ENCODE measurements at places on chromosomes 13 and 19.

GRCh38 chr13:93640452-93640851 lies 413.8 kb downstream of the GPC6 start:
- DNase-seq: no peak

- DNase-seq: peak; percentile 99
Measured at GRCh38 chr13:29861694-29862110, 11.3 kb upstream of the UBL3 start.

DNA sequence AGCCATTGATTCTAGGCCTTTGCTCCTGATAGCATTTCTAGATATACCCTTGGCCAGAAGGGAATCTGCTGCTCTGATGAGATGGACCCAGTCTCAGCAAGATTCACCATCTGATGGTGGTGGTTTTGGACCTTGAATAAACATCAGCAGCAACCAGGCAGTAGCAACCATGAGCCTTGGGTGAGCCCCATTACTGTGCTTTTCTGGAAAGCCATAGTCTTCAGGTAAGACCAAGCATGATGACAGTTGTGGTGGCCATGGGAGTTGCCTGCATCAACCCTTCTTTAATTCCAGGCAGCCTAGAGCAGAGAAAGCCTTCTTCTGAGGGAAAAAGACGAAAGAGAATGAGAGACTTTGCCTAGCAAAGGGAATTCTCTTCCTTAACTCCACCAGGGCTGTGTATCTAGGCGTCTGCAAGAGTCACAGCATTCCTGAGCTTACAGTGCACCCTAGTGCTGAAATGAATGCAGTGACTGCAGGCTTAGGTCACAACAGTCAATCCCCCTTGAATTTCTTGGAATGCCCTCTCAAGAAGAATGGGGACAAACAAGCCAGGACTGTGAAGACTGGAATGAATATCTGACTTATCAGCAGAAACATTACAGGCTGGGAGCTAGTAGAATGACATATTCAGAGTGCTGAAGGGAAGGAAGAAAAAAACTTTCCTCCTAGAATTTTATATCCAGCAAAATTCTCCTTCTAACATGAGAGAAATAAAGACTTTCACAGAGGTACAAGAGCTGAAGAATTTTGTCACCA lies 942.4 kb upstream of the PCDH20 start:
- DNase-seq: no peak

- no peak for DNase-seq
Measured at GRCh38 chr13:44968434-44968815, 20.8 kb downstream of the NUFIP1 start.

DNA sequence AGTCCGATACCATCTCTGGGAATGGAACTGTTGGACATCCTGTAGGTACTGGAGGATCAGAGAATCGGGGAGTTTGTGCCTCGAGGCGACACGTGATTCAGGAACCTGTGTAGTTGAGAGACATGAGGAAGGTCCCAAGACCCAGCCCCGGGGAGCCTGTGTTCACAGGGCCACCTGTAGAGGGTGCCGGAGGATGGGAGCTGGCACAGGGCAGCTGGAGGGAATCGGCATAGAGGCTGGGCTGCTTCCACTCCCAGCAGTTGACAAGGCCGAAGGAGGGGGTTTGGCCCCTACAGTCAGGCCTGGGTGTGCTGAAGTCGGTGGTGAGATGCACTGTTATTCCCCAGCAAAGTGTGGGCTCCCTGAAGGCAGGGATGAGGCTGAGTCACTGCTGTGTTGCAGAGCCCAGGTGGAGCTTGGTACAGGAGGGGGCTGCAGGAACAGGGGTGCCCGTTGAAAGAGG lies 2.5 kb upstream of the ISYNA1 start:
- DNase-seq: no peak

GRCh38 chr13:49302817-49303216 lies 55.1 kb downstream of the CDADC1 start:
- no peak for DNase-seq

GRCh38 chr19:1725100-1726064 lies 27.9 kb upstream of the ONECUT3 start:
- no peak for DNase-seq

- no peak for DNase-seq
Measured at GRCh38 chr19:55084416-55084815, 8.7 kb downstream of the EPS8L1 start.

DNA sequence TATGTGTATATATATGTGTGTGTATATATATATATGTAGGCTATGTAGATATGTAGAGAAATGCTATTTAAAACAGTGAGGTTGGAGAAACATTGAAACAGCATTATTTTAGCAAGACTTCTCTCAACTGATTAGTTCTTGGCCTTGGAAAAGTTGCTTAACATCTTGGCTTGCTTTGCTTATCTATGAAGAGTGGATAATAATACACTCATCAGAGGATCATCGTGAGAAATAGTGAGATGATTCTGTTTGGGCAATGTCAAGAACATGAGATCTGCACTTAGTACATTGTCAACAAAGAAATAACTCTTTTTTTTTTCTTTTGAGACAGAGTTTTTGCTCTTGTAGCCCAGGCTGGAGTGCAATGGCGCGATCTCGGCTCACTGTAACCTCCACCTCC lies 128.3 kb downstream of the KLF5 start:
- DNase-seq: no peak

- DNase-seq: no peak
Measured at GRCh38 chr13:106352850-106353249, 182.6 kb downstream of the EFNB2 start.

DNA sequence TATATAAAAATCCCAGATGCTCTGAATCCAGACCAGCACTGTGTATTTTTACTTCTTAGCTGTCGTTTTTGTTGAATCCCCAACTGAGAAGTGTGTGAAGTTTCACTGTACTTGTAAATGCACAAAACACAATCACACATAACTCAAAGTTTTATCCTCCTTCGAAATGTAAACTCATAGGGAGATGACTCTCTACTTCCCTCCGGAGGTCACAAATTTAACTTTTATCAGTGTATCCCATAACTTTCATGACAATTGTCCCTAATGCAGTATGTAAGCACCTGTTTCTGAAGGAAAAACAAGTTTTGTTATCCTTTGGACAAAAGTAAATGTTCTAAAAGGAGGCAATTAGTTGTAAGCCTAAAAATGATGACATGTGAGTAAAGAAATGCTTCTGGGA lies 665.0 kb upstream of the SLITRK6 start:
- DNase-seq: no peak

GRCh38 chr19:34096020-34096915 lies 76.0 kb upstream of the LSM14A start:
- DNase-seq: no peak

DNA sequence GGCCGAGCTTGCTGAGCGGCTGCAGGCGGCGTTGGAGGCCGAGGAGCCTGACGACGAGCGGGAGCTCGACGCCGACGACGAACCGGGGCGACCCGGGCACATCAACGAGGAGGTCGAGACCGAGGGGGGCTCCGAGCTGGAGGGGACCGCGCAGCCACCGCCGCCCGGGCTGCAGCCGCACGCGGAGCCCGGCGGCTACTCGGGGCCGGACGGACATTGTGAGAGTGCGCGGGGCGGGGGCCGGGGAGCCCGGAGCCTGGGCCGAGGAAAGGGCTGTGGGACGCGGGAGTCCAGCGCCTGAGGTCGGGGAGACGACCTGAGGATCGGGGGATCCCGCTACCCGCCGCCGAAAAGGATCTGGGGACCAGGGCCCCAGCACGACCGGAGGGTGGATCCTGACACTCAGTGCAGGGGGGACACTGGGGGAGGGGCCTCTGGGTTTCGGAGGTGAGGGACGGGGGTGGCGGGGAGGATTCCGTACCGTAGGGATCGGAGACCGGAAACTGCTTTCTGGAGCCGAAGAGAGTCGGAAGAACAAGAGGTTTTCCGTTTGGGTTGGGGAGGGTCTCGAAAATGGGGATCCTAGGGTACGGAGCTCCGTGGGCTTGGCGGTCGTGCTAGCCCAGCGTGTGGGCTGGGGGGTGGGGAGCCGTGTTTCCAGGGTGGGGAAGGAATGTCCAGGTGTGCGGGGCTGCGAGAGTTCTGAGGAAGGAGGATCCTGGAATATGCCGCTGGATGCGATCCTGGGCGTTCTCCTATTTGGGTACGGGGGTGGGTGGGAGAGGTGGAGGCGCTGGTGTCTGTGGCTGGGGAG lies 616 bp downstream of the HNRNPUL1 start:
- no peak for DNase-seq

DNA sequence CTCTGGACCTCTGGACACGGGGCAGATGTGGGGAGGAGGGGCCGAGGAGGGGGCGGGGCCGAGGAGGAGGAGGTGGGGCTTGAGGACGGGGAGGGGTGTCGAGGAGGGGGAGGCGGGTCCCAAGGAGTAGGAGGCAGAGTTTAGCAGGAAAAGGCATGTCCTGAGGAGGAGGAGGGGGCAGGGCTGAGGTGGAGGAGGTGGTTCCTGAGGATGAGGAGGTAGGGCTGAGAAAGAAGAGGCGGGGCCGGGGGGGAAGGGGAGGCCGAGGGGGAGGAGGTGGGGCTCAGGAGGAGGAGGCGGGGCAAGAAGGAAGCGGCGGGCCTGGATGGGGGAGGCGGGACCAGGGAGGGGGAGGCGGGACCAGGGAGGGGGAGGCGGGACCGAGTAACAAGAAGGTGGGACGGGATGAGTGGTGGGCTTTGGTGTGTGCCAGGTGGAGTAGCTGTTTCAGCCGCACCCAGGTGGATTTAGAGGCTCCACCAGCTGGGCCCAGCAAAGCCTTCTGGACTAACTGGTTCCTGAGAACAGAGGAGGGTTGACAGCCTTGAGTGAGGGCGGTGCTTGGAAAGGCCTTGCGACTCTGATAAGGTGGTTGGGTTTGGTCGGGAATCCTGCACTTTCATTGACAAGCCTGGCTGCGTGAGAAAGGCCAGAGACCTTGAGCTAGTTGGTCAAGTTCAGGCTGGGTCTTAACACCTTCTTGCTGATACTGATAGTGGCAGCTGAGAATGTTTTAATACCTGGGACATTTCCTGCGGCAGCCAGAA lies 7.7 kb downstream of the TECR start:
- no peak for DNase-seq

DNA sequence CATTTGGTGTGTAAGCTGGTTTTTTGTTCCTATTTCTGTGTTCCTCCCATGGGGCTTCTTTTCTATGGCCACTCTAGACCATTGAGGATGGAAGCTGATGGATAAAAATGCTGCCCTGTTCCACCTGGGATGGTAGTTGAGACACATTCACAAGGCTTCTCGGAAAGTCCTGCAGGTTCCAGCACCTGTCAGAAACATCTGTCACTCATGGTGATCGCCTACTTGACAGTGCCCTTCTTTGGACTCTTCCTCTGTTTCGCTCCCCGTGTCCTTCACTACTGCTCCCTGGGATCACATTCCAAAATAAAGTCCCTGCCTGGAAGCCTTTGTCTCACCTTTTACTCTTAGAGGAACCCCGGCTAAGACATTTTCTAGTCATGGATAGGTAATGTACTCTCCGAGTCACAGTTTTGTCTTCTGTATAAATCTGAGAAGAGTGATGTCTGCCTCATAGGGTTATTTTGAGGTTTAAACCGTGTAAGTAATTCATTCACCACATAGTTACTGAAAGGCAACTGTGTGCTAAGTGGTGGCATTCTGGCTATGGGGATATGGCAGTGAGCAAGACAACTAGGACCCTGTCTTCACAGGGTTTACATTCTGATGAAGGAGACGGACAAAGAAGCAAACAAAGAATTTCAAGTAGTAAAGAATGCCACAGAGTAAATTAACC lies 21.0 kb downstream of the UBAC2 start:
- DNase-seq: no peak

GRCh38 chr13:109162248-109163036 lies 533.0 kb downstream of the MYO16 start:
- DNase-seq: no peak

DNA sequence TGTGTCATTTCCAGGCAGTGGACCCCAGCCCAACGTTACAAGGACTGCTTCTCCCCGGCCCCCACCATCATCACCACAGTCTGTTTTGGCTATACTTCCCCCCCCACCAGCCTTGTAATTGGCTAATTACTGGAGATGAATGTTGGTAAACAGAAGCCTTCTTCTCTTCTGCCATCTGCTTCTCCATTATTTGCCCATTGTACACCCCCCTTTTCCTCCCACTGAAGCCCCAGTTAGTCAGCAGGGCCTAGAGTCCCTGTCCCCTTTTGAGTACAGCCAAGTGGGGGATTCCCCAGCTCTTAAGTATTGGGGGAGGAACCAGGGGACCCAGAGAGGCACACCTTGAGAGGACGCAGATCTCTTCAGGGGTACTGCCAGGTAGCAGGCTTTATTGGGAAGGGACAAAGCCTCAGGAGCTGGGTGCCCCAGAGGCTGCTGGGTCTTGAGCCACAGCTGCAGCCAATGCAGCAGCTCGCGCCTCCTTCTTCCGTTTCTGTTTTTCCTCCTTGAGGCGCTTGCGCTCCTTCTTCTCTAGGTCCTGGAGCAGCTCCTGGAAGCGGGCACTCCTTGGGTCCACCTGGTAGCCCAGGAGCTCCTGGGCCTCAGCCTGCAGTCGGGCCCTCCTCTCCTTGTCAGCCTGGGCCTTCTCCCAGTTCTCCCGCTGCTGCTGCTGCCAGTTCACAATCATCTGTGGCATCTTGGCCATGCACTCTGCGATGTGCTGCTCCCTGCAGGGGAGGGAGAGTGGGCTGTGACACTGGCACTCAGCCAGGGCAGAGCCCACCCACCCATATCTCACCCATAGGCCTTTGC lies 3.0 kb downstream of the GADD45GIP1 start:
- DNase-seq: no peak

DNA sequence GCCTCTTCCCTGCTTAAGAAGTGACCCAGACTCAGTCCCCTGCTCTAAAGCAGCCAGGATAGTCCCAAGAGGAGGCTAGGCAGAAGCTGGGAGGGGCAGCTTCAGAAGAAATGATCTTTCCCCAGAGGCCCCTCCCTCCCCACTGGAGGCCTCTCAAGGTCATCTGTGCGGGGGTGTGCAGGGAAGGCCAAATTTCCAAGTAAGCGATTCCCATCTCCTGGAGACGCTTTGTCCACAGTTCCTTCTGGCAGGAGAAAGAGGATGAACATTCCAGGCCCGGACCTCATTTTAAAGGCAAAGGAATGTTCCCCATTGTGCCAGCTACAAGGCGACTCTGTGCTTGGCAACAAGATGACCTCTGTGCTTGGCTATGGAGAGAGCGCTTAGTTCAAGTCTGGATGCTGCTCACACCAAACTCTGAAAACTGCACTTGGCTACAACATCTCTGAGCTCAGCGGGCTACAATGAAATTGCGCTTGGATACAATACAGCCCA lies 23.5 kb downstream of the COL5A3 start:
- peak; percentile 35 for DNase-seq

DNA sequence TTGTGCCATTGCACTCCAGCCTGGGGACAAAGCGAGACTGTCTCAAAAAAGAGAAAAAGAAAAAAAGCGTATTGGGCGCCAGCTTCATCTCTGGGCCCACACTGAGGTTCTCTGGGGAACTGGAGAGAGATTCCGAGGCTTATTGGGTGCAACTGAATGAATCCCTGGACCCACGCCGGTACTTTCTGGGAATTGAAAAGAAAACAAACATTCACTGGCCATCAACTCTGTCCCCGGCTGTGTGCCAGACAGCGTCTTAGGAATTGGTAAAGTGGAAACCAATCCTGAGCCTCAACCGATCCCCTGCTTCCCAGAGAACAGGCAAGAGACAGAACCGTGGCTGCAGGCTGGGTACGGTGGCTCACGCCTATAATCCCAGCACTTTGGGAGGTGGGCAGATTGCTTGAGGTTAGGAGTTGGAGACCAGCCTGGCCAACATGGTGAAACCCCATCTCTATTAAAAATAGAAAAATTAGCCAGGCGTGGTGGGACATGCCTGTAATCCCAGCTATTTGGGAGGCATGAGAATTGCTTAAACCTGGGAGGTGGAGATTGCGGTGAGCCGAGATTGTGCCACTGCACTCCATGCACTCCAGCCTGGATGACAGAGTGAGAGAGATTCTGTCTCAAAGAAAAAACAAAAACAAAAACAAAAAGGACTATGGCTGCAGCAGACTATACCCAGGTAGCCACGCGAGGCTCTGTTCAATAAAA lies 8.6 kb downstream of the ANO8 start:
- DNase-seq: no peak

- DNase-seq: no peak
Measured at GRCh38 chr19:435056-435706, 25.7 kb downstream of the SHC2 start.

Data from BJ (cell line).